ENCODE measurements at places on chromosomes 7 and 10. TPM values are rescaled to one million over a fixed set of nuclear protein-coding genes. Genes with fewer than 3 reads are reported as not detected.

Gene CEP55
- total RNA-seq, result 67.8 TPM

Gene SFTPA1
- not detected for total RNA-seq

Gene CHCHD2
- 693 TPM for total RNA-seq

Gene THNSL1
- total RNA-seq, result 9.5 TPM

Gene ESYT2
- total RNA-seq, result 68.5 TPM

Gene EMX2
- total RNA-seq, result not detected

Gene MYL10
- total RNA-seq, result not detected

Gene CPA4
- total RNA-seq, result not detected

Gene CAV2
- total RNA-seq, result not detected

Gene NUTM2E
- 0.11 TPM for total RNA-seq

Gene FOXI2
- not detected for total RNA-seq

Gene AKR1C4
- not detected for total RNA-seq

Gene PALS2
- total RNA-seq, result 20.8 TPM

Gene SPOCK2
- total RNA-seq, result 158 TPM

Gene ENTPD1
- total RNA-seq, result not detected

Gene PIK3CG
- 14.3 TPM for total RNA-seq

Gene CFAP69
- 0.70 TPM for total RNA-seq

Gene C10orf67
- 0.16 TPM for total RNA-seq

Gene PNLIPRP2
- total RNA-seq, result not detected

Gene CCDC7
- 9.0 TPM for total RNA-seq

Gene LRRN3
- total RNA-seq, result 6.7 TPM

Gene ORC5
- 23.5 TPM for total RNA-seq

Gene FGL2
- 0.16 TPM for total RNA-seq

Gene AQP1
- 0.25 TPM for total RNA-seq

Gene LHPP
- total RNA-seq, result 14.0 TPM

Gene MAT1A
- not detected for total RNA-seq

Gene ASZ1
- total RNA-seq, result not detected

Gene URGCP
- 23.0 TPM for total RNA-seq

Gene GNGT1
- total RNA-seq, result not detected

Gene ZNF488
- 0.70 TPM for total RNA-seq

Gene SNX10
- total RNA-seq, result 35.5 TPM

Gene ADAP1
- total RNA-seq, result 13.1 TPM

Gene SCIN
- total RNA-seq, result 0.25 TPM

Gene TMEM196
- not detected for total RNA-seq

Gene FAM237B
- not detected for total RNA-seq

Gene TRPV5
- not detected for total RNA-seq

Gene MRC1
- 0.04 TPM for total RNA-seq

Gene SH2D4B
- total RNA-seq, result 0.11 TPM

Gene NPY4R2
- not detected for total RNA-seq

Gene ABCB1
- total RNA-seq, result 4.9 TPM

Gene TUBAL3
- total RNA-seq, result not detected

Gene TMEM26
- total RNA-seq, result not detected

Gene MKX
- 0.49 TPM for total RNA-seq

Gene LLCFC1
- not detected for total RNA-seq

Gene SPDYE6
- not detected for total RNA-seq
